ENCODE measurements at places on chromosomes 1 and 21.

GRCh38 chr1:230144010-230144614, 77.1 kb downstream of the GALNT2 start:
- no peak for DNase-seq

DNA sequence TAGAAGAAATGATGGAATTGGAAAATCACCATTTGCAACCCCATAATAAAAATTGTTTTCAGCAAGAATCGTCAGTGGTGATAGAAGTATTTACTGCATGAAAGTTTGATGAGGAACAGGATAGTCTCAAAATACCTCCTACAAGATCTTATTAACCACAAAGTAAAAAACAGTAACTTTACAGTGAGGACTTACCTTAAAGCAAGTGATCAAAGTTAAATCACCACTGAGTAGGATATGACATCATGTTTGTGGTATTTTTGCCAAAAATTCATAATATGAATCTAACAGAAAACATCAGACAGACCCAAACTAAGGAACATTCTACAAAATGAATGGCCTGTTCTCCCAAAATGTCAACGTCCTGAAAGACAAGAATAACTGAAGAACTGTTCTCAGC, 19.9 kb downstream of the ALDH9A1 start:
- DNase-seq = no peak

DNA sequence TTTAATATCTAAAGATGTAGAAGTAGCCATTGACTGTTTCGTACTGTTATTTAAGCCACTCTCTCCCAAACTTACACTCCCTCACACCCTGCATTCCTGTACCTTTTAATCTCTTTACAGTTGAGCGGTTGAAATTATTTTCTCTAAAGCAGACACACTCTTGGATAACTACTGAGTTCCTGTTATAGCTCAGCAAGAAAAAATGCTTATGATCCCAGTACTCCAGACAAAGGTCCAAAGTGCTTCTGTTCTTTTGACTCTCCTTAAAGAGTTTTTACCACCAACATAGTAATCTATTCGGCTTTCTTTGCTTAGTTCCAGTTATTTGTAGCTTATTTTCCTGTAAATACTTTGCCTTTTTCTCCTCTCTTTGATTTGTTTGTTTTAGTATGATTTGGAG, 100.1 kb downstream of the ATF6 start:
- DNase-seq = no peak

DNA sequence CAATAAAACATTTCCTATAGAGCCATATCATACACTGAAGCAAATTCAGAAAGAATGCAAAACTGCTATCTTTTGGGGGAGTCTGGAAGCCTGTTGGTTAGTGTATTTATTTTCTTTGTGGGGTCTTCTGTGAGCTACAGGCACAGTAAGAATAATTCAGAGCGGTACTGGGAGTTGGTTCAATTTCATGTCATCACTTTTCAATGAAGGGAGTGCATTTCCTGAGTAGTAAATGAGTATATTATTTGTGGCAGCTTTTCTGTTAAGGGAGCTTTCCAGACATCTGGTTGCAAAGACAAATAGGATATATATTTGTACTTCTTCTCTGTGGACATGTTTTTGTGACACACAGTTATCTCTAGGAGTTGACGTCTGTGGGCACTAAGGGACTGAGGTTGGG, 130.6 kb downstream of the HUNK start:
- DNase-seq = no peak

- DNase-seq = no peak
Measured at GRCh38 chr1:36571106-36571505, 88.4 kb upstream of the CSF3R start.

DNA sequence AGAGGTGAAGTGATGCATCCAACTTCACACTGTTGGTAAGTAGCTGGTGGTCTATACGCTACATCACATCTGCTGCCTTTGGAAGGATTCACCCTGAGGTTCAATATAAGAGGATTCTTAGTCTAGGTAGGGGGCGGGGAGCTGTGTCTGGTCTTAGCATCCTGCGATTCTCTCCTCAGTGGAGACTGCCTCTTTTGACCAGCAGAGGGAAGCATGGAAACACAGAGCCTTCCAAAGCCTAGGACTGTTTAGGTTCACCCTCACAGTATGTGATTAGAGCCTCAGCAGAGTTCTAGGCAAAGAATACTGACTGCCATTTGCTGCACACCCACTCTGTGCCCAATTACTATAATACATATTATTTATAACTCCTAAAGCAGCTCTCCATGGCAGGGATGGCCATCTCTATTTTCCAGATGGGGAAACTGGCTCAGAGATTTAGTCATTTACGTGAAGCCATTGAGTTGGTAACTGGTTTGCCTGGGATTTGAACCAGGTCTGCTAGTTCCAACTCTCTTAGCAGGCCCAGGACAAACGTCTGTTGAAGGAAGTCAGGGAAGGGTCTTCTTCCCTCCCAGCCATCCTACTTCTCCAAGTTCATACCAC, 28.9 kb upstream of the EFCAB14 start:
- no peak for DNase-seq

DNA sequence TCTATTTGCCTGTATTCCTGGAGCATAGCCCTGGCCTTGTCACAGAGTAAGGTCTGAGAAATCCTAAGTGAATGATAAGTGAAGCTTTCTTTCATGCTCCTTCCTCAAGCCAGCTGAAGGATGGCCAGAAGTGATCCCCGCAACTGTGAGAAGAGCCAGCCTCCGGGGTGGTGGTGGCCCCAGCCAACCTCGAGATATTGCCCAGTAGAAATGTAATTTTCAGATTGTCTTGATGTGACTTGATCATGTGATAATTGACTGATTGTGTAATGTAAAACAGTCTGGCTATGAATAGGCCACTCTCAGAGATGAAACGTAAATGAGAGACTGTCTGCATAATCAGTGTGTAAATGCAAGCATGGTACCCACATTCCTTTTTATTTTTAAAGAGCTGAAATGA, 242.4 kb upstream of the CAMK1G start:
- DNase-seq = no peak

DNA sequence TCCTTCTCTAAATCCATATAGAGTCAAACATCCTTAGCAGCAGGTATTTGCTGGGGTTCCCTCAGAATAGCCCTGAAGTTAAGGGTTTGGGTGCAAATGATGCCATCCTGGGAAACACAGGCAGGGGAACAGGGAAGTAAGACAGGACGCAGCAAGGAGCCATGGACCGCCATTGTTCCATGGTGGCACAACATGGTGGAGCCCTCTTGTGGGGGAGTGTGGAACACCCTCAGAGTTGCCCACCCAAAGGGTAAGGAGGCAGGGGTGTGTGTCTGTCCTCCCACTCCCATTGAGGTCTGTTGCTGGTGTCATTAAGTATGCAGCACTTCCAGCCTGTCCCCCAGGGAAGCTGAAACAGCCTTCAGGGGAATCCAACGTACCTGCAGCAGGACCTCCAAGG, 20.4 kb upstream of the RCAN1 start:
- peak; percentile 77 for DNase-seq

DNA sequence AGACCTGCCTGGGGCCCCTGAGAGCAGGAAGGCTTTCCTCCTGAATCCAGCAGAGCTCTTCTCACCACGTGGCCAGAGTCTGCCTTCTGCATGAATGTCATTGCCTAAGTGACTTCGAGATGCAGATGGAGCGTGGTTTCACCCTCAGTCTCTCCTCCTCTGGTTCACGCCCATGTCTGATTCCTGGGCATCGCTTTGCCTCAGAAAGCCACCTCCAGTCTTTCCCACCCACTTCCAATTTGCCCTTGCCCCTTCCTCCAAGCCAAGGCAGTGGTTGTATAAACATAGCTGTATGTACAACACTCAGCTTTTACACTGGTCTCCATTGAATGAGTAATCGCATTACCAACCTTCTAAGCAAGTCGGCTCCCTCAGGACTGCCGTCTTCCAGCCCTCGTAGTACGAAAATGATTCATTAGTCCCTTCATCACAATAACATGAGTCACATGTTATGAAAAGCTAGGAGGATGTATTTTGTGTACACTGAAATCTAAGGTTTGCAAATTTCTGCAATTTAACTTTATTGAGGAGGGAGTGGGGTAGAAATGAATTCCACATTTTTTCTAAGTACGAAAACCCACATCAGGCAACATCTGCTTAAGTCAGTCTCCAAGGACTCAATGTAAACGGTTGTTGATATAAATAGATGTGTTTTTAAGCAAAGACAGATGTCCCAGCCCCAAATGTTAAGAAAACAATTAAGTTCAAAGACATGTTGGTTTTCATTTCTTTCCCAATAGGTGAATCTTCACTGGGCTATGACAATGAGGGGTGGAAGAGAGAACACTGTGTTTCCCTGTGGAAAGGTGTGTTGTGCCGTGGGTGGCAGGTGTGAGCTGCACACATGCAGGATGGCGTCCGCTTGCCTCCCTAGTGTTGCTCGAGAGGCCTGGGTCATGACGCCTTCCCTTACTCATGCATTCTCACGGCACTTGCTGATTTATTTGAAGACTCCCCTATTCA, 32.3 kb upstream of the ETS2 start:
- DNase-seq = no peak

DNA sequence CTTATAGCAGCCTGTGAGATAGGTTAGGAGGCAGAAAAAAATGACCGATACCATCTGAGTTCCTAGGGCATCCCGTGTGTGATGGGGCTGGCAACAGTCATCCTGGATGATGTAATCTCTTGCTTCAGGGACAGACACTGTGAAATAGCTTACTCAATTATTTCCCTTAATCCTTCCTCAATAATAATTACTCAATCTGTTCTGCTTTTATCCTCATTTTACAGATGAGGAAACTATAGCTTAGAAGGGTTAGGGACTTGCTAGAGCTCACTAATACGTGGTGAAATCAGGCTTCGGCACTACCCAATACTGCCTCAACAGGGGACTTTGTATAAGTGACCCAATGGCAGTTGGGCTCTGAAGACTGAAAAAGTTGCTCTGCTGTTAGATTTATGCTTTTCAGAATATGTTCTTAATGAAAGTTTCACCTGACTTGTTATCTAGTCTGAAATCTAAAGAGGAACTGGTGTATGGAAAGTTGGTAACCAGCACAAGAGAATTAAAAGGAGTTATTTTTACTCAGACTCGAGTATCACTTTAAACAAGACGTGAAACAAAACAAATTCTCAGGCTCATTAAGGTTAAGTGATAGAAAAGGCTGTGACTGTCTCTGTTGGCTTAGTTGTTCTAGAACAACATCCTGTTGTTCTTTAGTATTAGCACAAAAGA, 14.4 kb downstream of the CD55 start:
- no peak for DNase-seq
